ENCODE measurements at places on chromosomes 1 and 21.

GRCh38 chr1:10232163-10232562 is 21.8 kb downstream of the KIF1B start:
- no peak for DNase-seq

DNA sequence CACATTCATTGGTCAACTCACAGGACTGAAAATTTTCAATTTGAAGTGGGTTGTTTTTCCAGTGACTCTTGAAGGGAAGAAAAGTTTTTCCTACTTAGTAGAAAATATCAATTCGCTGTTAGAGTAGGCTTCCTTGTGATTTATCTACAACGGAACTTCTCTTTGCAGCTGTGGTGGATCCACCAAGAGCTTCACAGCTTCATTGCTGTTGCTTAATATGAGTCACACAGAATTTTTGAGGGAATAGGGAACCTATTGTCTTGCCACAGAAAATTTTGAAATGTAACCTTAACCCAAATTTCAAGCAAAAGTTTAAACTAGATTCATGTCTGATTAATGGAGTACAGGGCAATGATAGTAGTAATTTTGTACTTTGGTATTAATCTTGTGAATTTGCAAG is 58.4 kb upstream of the IFI44L start:
- DNase-seq, result no peak

GRCh38 chr1:92909321-92909720 is 51.9 kb downstream of the DIPK1A start:
- peak; percentile 34 for DNase-seq

- no peak for DNase-seq
These were observed 156.5 kb downstream of the HIVEP3 start for GRCh38 chr1:41762251-41762650.

GRCh38 chr1:110393691-110394492 is 3.1 kb upstream of the SLC16A4 start:
- DNase-seq, result peak; percentile 26

DNA sequence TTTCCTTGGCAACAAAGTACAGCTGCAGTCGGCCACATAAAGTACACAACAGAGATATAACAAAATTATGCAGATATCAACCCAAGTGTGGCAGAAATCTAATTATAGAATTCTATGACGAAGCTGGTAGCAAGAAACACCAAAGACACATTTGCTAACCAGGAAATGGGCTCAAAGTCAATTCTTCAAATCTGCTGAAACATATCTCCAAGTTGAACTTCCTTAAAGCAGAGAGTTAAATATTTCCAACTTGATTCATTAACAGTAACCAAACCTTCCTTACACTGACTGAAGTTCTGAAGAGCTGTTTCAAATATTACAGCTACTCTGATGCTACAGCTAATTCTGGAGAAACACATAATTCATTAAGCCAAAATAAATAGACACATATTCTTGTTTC is 67.6 kb upstream of the SDC3 start:
- no peak for DNase-seq

- DNase-seq, result no peak
These were observed 117.5 kb downstream of the TGFB2 start for GRCh38 chr1:218462587-218462986.

- peak; percentile 6 for DNase-seq
These were observed 251.9 kb downstream of the DPYD start for GRCh38 chr1:97668945-97669344.

- no peak for DNase-seq
These were observed 1671.1 kb downstream of the MRPL39 start for GRCh38 chr21:23936224-23936623.

GRCh38 chr1:61152469-61153105 is 70.2 kb downstream of the NFIA start:
- DNase-seq, result no peak

DNA sequence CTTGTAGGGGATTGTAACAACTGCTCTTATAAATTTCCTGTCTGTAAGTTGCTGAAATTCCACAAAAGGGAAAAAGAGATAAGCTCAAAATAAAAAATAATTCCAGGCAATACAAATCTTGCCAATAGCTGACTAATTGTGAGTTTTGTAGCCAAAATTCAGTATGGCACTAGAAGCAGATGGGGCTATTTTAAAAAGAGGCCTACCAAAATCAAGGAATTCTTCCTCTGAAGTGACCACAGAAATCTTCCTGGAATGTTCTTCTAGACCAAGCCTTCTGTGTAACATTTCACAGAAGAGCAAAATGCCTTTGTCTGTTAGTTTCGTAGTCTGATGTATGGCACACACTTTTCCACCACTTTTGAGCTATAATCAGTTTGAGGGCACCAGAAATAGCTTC is 127.6 kb downstream of the CYYR1 start:
- DNase-seq, result no peak

- no peak for DNase-seq
These were observed 45.5 kb downstream of the TNFSF4 start for GRCh38 chr1:173161510-173162221.

DNA sequence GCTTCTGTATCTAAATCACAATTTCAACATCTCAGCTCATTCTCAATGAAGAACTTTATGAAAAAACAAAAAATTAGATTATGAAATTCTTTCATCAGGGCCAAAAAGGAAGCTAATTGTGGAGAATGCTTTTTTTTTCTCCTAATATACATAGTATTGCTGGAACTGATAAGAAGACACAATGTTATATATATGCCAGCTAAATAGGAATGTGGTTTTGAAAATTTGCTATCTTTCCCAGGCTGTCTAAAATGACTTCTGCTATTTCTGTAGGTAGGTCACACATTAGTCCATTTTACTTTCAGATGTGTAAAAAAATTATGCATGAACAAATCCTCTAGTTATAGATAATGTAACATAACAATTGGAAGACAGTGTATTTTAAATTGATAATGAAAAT is 732.9 kb downstream of the RWDD3 start:
- DNase-seq, result no peak

DNA sequence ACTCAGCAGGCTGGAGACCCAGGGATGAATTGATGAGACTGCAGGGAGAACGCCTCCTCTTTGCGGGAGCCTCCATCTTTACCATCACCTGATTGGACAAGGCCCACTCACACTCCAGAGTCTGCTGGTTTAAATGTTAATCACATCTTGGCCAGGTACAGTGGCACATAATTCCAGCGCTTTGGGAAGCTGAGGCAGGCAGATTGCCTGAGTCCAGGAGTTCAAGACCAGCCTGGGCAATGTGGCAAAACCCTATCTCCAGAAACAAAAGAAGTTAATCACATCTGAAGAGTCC is 121.8 kb upstream of the C1orf174 start:
- no peak for DNase-seq

DNA sequence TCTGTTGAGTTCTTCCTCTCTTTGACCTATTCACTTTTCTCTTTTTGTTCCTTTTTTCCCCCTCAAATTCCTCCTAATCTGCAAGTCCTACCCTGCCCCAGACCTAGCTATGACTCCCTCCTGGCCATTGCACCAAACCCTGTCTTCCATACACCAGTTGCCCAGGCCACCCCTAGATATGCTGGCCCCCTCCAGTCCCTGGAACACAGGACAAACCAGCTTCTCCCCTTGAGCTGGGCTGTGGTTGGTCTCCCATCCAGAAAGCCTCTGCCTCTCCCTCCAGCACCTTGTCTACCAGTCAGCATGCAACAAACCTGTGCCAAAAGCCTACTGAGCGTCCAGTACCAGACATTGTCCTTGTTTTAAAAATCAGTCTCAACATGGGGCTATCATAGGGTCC is 59.4 kb downstream of the ELK4 start:
- DNase-seq, result no peak

GRCh38 chr21:33586927-33587326 is 1.6 kb downstream of the DONSON start:
- DNase-seq, result no peak

GRCh38 chr1:161044535-161044907 is 1.3 kb downstream of the USF1 start:
- no peak for DNase-seq

DNA sequence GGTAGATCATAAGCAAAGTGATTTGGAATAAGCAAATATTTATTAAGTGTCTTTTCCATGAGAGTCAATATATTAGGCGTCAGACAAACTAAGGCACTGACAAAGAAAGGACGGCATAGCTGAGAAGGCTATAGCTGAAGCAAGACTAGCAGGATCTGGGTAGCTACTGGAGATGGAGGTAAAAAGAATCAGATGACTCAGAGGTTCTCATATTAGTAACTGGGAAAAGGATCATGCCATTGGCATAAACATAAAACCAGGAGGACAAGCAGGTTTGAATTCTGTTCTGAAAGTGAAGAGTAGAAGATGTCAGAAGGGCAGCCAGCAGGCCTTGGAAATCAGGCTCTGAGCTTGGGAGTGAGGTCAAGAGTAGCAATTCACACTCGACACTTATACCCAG is 531.9 kb downstream of the PTPRC start:
- DNase-seq, result no peak

- no peak for DNase-seq
These were observed 147.3 kb downstream of the LBR start for GRCh38 chr1:225280563-225280962.

- DNase-seq, result no peak
These were observed 28.1 kb upstream of the GPR137B start for GRCh38 chr1:236114076-236114747.

- DNase-seq, result no peak
These were observed 26.4 kb downstream of the QSOX1 start for GRCh38 chr1:180181048-180181447.

DNA sequence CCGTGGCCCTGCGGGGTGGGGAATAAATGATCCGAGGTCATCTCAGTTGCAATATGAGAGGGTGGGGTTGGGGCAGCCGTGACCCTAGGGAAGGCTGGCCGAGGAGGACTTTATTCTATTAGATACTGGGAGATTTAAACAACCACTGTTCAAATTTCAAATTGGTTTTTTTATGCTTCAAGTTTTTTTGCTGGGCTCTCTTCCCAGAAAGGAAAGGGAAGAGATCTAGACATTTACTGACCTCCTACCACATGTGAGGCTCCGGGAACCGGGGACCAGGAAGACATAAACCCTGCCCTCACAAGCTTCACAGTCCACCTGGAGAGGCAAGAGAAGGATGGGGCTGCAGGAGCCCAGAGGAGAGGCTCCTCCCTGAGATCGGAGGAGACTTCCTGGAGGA is 207.3 kb downstream of the FOXD2 start:
- no peak for DNase-seq

GRCh38 chr1:87077959-87078639 is 163.7 kb downstream of the HS2ST1 start:
- no peak for DNase-seq
